ENCODE measurements at places on chromosomes 6 and 20.

DNA sequence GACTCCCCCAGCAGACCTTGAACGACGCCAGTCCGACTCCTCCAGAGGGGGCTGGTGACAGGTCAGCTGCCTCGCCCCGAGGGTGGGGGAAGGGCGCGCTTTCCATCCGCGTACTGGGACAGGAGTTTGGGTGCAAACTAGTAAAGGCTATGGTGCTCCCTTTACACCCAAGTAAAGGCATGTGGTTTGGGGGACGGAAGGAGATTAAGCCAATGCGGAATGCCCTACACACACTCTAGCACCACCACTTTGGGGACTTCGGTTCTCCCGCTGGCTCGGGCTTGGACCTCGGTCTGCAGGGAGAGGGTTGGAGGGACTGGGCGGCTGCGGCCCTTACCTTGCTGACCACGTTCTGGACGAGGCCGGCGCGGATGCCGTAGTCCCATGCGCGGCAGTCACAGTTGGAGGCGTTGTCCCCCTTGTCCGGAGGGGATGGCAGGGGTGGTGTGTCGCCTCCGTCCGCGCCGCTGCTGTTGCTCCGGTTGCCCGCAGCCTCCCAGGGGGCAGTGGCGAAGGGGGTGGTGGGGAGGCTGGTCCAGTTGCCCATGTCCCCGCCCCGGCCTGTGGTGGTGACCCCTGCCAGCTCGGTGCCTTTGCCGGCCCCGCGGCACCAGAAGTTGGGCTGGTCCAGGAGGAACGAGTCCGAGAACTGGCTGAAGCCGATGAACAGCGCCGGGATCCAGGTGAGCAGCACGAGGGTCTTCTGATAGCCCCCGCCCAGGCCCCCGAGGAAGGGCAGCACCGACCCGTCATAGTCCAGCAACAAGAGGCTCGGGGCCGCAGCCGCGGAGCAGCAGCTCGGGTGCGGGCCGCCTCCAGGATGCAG lies 1.1 kb downstream of the SLC22A23 start:
- DNase-seq: peak; percentile 25

- peak; percentile 66 for DNase-seq
Measured at GRCh38 chr20:675453-676314, at the start of gene SCRT2. TSS of gene SCRT2 (minus strand) at chr20:675802. CDS start at chr20:675601, 201 bp downstream.

DNA sequence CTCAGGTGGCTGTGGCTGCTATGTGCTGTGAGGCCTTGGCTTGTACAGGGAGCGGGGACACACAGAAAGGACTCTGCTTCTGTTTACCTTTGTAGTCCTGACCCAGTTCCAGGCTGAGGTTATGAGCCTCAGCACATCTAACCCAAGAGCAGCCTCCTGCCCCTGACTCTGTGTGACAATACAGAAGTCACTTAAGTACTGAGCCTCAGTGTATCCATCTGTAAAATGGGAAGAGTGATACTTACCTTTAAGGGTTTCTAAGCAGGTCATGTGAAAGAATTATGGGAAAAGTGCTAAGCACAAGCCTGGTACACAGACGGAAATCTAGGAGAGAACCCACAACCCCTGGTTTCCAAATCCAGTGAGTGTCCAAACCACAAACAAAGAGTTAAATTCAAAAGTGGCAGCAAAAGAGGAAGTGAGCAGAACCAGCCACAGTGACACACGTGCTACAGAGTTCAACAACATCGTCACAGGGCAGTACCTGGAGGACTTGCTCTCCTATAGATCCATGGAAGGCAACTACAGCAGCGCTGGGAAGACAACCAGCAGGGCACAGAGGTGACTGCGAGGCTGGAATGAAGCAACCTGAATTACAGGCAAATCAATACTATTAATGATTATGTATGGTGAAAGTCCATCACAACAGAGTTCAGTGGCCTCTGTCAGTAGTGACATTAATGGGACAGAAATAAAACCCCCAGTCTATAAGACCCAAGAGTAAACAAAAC lies 12.5 kb downstream of the TRIM26 start:
- no peak for DNase-seq

GRCh38 chr6:160408528-160408927 lies 60.4 kb downstream of the SLC22A3 start:
- DNase-seq: no peak

GRCh38 chr6:13280254-13280653 lies 48.1 kb downstream of the TBC1D7 start:
- DNase-seq: no peak

DNA sequence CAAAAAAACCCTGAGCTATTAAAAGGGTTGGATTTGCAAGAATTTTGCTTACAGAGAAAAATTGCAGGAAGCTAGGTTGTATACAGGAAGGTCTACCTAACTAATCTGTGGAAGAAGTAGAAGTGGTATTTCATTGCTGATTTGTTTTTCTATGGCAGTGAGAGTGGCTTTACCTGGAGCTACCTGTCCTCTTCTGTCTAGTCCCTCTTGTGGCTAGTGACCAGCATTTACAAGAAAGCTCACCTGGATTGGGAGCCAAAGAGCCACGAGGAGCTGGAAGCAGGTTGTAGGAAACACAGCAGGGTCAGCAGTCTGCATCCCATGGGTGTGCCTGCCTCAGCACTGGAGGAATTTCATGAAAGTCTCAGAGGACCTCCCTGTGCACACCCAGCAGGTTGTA lies 120.3 kb upstream of the RALGAPA2 start:
- no peak for DNase-seq

GRCh38 chr6:152277826-152278329 lies 359.3 kb downstream of the SYNE1 start:
- no peak for DNase-seq

DNA sequence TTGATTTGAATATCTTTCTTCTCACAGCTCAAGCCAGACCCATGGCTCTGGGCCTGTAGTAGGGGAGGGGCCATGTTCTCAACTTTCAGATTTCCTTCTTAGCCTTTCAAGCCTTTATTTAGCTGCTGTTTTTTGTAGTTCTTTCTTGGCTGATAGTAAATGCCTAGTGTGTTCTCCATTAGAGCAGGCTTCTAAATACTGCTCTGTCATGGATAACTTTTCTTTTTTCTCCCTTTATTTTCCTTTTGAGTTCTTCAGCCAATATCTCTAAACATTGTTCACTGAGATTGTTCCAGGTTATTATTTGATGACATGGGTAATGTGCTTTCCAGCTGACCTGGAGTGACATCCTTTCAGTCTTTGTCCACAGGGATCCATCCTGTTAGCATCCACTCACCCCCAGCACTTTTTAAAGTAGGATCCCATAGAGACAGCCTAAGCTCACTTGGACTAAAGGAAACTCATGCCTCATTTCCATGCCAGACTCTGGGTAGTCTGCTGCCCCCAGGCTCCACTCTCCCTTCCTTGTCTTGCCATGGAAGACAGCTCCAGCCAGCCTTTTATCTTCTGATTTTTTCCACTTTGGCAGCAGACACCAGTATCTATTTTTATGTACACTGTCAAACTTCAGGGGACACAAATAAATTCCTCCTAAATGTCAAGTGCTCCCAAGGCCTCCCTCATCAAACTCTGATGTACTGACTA lies 645.6 kb downstream of the RNF144B start:
- DNase-seq: no peak

DNA sequence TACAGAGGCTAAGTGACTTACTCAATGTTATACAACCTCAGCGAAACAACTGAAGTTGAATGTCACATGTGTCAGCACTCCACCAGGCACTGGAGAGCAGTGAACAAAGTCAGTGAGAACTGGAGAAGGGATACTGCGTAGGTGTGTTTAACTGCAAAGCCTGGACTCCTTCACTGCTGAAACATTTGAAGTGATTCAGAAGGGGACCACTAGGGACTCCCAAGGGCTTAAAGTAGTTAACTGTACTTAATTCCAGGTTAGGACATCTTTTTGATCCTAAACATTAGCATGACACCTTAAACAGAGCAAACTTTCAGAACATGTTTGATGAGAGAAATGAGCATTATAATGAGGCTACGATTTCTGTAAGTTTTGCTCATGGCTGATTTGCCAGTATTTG lies 45.0 kb upstream of the ZBTB24 start:
- DNase-seq: no peak

- no peak for DNase-seq
Measured at GRCh38 chr6:166650824-166651807, 24.1 kb upstream of the RPS6KA2 start.

- no peak for DNase-seq
Measured at GRCh38 chr6:146931214-146931613, 273.0 kb upstream of the STXBP5 start.

DNA sequence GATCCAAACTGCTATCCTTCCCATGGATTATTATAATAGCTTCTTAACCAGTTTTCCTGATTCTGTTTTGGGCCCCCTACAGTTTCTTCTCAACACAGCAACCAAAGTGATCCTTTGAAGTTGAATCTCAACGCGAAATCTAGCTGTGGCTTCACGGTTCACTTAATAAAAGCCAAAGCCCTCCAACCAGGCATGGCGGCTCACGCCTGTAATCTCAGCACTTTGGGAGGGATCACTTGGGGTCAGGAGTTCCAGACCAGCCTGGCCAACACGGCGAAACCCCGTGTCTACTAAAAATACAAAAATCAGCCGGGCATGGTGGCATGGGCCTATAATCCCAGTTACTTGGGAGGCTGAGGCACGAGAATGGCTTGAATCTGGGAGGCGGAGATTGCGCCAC lies 3.3 kb downstream of the RMND1 start:
- no peak for DNase-seq

DNA sequence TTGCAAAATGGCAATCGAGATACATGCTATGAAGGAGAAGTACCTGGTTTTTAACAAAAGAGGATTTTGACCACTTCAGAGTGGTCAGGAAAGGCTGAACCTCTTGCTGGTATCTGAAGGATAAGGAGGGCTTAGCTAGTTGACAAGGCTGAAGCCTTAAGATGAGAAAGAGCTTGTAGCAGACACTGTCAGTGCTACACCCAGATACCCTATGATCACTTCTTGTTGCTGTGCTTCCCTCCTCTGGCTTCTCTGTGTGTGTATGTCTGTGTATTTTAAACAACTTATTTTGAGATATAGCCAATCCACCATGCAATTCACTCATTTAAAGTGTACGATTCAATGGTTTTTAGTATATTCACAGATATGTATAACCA lies 38.9 kb upstream of the TGM2 start:
- no peak for DNase-seq

DNA sequence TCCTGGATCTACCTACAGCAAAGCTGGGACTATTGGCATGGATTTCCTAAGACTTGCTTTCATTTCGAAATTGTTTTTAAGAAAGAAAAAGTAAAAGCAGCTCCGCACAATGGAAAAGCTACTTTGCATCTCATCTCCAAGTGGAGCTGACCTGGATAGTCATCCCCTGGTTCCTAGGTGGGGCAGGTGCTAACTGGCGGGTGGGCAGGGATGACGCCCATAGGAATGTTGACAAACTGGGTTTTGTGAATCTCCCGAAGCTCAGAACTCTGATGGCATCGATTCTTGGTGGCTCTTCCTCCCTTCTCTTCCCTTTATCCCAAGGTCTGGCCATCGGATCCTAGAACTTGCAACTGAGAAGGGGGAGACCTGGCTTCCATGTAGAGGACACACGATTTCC lies 12.4 kb upstream of the EZR start:
- DNase-seq: no peak

DNA sequence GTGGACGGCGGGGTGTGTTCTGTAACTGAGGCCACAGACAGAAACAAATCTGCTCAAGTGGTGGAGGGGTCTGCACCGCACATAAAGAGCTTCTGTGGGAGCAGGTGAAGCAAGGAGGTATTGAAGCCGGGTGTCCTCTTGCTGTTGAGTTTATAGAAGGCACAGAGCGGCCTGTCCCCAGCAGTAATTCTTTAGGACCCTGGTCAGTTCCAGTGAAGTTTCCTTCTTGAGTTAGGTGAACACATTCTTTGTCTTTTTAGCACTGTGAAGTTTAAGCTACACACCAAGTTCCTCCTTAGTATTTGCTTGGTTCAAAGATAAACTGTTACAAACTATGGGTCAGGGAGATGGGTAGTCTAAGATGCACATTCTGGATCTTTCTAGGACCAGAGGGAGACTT lies 6.1 kb downstream of the PRDM1 start:
- no peak for DNase-seq

DNA sequence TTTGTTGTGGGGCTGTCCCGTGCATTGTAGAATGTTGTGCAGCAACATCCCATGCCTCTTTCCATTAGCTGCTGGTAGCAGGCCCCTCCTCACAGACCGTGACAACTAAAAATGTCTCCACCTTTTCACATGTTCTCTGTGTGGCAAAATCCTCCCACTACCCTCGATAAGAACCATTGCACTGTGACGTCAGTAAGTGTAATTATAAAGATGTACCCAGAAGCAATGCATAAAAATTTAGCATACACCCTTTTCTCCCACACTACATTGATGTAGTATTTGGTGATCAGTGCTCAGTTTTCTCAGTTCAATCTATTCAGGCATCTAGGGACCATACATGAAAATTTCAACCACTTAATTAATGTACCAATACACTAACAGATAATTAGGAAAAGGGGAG lies 389.9 kb downstream of the DOK5 start:
- no peak for DNase-seq

- DNase-seq: no peak
Measured at GRCh38 chr6:109740787-109741186, 49.7 kb downstream of the FIG4 start.

Measured in stimulated activated CD4-positive, alpha-beta T cell treated with anti-CD3 and anti-CD28 coated beads, Interleukin-2, amount 100 ng/mL, for 24 hours (primary cell).